Fibroblast of lung (primary cell): ENCODE measurements at places on chromosomes 12 and 14. TPM values are rescaled to one million over a fixed set of nuclear protein-coding genes. Genes with fewer than 3 reads are reported as not detected.

Gene SLCO1B3
- not detected in 2 replicates for total RNA-seq

DNA sequence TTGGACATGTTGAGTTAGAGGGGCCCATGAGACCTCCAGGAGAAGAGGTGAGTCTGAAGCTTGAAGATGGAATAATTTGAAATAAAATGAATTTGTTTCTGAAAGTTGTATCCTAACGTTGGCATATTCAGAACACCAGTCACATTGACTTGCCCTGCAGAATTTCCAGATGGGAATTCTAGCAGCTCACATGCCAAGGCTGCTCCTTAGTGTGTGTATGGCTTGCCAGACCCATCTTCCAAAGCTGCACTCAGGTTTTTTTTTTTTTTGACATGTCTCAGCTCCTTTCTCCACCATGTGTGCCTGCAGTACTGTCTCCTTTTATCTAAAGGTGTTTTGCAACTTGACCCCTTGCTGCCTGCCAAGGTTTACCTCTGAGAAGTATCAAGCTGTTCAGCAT, 261.9 kb downstream of the NRXN3 start:
- no peaks in the 10 kb centered on the region for H3K36me3 ChIP-seq
- no peak for DNase-seq
- no peaks in the 10 kb centered on the region for H3K4me1 ChIP-seq

GRCh38 chr12:15837141-15837790, 44.9 kb upstream of the STRAP start:
- no peak for DNase-seq
- no peaks in the 10 kb centered on the region for H3K4me1 ChIP-seq
- H3K4me3 ChIP-seq = no peak overlapping the region
- no peaks in the 10 kb centered on the region for H3K36me3 ChIP-seq

Gene CD63
- total RNA-seq = 3,001 and 3,424 TPM in 2 replicates

Gene DBX2
- not detected in 2 replicates for total RNA-seq

DNA sequence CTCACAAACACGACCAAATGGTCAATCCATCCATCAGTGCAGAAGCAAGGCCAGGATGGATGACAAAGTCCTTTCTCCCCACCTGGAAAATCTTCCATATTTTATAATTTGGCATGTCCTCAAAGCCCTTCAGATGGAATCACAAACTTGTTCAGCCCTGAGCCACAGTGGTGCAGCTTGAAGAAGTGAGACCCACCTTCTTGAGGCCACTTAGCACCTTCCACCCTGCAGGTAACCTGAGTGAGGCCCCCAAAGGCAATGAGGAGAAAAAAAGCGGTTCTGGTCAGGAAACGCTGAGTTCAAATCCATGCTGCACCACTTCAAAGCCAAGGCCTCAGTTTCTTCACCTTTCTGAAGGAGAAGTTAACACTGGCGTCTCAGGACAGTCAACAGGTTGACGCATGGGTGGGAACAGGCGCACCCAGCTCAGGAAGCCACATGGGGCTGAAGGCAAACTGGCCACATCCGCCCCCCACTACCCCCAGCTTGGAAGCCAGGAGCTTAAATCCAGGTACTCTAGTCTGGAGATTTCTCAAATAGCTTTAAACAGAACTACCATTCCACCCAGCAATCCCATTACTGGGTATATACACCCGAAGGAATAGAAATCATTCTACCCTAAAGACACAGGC, 320.4 kb downstream of the BCL11B start:
- no peaks in the 10 kb centered on the region for H3K27me3 ChIP-seq
- H3K4me1 ChIP-seq = no peaks in the 10 kb centered on the region
- no peak overlapping the region for H3K4me3 ChIP-seq

- no peak overlapping the region for H3K4me3 ChIP-seq
- H3K4me1 ChIP-seq = no peaks in the 10 kb centered on the region
- DNase-seq = no peak
- H3K36me3 ChIP-seq = peaks cover 14% of the 10 kb centered on the region
Observed at GRCh38 chr12:112168561-112168971, 43.2 kb downstream of the TRAFD1 start.

GRCh38 chr12:118059341-118060191, 1.4 kb downstream of the WSB2 start:
- H3K4me3 ChIP-seq = peak overlapping the region; percentile 90
- DNase-seq = peak; percentile 82
- H3K27me3 ChIP-seq = no peaks in the 10 kb centered on the region

DNA sequence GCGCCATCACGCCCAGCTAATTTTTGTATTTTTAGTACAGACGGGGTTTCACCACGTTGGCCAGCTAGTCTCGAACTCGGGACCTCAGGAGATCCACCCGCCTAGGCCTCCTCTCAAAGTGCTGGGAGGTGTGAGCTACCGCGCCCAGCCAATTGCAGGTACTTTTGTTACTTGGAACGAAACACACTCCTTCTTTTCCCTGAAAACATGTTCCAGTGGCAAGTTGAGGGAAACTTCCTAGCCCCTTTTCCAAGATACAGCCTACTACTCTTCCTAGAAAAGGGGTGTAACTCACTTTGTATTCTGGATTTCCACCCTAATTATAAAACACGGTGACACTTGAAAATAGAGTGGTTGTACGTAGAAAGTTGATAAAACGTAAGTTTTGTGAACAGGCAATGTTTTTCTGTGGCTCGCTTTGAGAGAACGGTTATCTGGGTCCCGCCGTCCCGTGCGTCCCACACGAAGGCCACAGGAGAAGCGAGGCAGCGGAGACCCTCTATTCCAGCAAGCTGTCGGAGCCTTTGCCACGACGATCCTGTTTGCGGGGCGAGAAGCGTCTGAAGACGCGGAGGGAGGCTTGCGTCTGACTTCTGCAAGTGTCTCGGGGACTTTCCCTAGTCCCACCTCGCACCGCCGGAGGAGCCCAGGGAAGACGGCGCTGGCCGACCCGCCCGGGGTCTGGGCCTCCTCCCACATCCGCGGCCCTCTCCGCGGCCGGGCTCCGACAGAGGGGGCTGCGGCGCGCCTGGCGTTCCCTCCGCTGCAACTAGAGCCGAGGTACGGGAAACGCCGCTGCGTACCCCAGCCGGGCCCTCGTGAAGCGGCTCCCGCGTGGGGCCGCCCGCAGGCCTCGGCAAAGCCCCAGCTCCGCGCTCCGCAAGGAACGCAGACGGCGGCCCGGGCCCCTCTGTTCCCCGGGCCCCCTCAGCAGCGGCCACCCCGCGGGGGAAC, 745 bp downstream of the CDCA4 start:
- H3K27me3 ChIP-seq = no peaks in the 10 kb centered on the region
- H3K36me3 ChIP-seq = peaks cover 4% of the 10 kb centered on the region
- peaks cover 14% of the 10 kb centered on the region for H3K4me1 ChIP-seq
- DNase-seq = peak; percentile 42

- no peaks in the 10 kb centered on the region for H3K36me3 ChIP-seq
- H3K4me1 ChIP-seq = no peaks in the 10 kb centered on the region
- H3K27me3 ChIP-seq = peaks cover 61% of the 10 kb centered on the region
- no peak overlapping the region for H3K4me3 ChIP-seq
- H3K27ac ChIP-seq = no peak overlapping the region
Observed at GRCh38 chr12:1819571-1819970, 794 bp upstream of the LRTM2 start.

GRCh38 chr12:8887285-8887715, 27.0 kb upstream of the PHC1 start:
- no peaks in the 10 kb centered on the region for H3K27me3 ChIP-seq
- no peak overlapping the region for H3K27ac ChIP-seq
- H3K4me3 ChIP-seq = no peak overlapping the region
- no peaks in the 10 kb centered on the region for H3K4me1 ChIP-seq
- no peaks in the 10 kb centered on the region for H3K36me3 ChIP-seq

Gene RFLNA
- 0.26 TPM in 1 of 2 replicates, not detected in the other for total RNA-seq

Gene CNTN1
- total RNA-seq = 0.26 and 0.83 TPM in 2 replicates

GRCh38 chr12:87074781-87075180, 818.6 kb upstream of the MGAT4C start:
- no peak overlapping the region for H3K27ac ChIP-seq
- no peak overlapping the region for H3K4me3 ChIP-seq
- H3K27me3 ChIP-seq = no peaks in the 10 kb centered on the region

DNA sequence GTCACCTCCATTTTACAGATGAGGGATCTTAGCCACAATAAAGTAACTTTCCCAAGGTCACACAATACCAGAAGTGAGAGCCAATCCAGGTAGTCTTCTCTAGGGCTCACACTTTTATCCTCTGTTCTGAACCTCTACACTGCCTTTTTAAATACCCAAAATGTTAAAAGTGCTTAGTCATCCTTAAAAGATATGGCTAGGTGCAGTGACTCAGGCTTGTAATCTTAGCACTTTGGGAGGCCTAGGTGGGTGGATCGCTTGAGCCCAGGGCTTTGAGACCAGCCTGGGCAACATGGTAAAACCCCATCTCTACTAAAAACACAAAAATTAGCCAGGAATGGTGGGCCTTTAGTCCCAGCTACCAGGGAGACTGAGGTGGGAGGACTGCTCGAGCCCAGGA, 104.1 kb upstream of the PPP4R3A start:
- no peaks in the 10 kb centered on the region for H3K36me3 ChIP-seq
- DNase-seq = no peak
- no peaks in the 10 kb centered on the region for H3K27me3 ChIP-seq
- no peaks in the 10 kb centered on the region for H3K4me1 ChIP-seq

- no peaks in the 10 kb centered on the region for H3K4me1 ChIP-seq
- no peak overlapping the region for H3K4me3 ChIP-seq
- no peak overlapping the region for H3K27ac ChIP-seq
Observed at GRCh38 chr12:64240781-64241180, 18.7 kb upstream of the KICS2 start.

DNA sequence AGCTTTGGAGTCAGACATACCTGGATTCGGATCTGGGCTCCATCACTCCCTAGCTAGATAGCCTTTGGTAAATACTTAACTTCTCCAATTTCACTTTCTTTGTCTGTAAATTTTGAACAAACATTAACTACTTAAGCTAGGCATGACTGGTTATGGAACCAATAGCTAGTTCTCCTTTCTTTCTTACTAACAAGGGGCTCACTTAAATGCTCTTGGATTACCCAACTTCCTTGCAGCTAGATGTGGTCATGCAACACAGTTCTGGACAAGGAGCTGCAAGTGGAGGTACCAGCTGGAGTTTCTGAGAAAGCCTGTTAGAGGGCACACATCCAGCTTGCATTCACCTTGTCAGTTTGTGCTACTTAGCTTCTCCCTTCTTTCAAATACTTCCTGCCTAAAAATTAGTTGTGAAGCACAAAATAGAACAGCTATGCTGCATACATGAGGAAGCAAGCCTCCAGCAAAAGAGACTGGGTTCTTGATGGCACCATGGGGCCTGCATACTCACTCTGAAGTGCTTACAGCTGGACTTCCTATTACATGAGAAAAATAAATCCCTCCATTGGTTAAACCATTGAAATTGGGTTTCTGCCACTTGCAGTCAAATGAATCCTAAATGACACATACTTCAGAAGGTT, 210.1 kb upstream of the EEA1 start:
- no peak overlapping the region for H3K27ac ChIP-seq
- no peaks in the 10 kb centered on the region for H3K36me3 ChIP-seq
- no peaks in the 10 kb centered on the region for H3K4me1 ChIP-seq
- DNase-seq = no peak
- no peaks in the 10 kb centered on the region for H3K27me3 ChIP-seq
- H3K4me3 ChIP-seq = no peak overlapping the region

GRCh38 chr12:45599196-45599595, 130.3 kb upstream of the ARID2 start:
- no peak overlapping the region for H3K27ac ChIP-seq
- H3K4me3 ChIP-seq = no peak overlapping the region
- H3K4me1 ChIP-seq = no peaks in the 10 kb centered on the region
- H3K27me3 ChIP-seq = no peaks in the 10 kb centered on the region

DNA sequence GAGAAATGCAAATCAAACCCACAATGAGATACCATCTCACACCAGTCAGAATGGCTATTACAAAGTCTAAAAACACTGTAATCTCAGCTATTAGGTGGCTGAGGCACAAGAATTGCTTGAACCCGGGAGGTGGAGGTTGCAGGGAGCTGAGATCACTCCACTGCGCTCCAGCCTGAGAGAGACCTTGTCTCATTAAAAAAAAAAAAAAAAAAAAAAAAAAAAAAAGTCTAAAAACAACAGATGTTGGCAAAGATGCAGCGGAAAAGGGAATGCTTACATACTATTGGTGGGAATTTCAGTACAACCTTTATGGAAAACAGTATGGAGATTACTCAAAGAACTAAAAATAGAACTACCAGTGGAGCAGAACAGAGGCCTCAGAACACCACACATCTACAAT, 19.0 kb upstream of the ATF7 start:
- no peak overlapping the region for H3K27ac ChIP-seq
- no peaks in the 10 kb centered on the region for H3K27me3 ChIP-seq
- no peak for DNase-seq
- no peaks in the 10 kb centered on the region for H3K36me3 ChIP-seq
- H3K4me3 ChIP-seq = no peak overlapping the region

Gene CLEC1A
- not detected in 2 replicates for total RNA-seq

DNA sequence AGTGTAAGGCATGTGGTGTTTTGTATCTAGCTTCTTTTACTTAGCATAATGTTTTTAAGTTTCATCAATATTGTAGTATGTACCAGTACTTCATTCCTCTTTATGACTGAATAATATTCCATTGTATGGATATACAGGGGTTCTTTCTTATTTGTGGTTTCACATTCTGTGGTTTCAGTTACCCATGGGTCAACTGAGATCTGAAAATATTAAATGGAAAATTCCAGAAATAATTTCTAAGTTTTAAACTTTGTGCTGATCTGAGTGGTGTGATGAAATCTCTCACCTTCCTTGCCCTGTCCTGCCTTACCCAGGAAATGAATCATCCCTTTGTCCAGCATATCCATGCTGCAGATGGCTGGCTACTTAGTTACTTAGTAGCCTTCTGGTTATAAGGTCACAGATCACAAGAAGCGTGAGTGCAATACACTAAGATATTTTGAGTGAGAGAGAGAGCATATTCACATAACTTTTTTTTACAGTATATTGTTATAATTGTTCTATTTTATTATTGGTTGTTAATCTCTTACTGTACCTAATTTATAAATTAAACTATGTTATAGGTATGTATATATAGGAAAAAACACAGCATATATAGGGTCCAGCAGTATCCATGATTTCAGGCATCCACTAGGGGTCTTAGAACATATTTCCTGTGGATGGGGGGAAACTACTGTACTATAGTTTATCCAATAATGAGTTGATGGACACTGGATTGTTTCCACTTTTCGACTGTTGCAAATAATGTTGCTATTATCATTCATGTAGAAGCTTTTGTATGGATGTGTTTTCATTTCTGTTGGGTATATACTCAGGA, 59.6 kb upstream of the LRTM2 start:
- H3K4me3 ChIP-seq = no peak overlapping the region
- H3K27me3 ChIP-seq = no peaks in the 10 kb centered on the region
- DNase-seq = peak; percentile 65
- H3K4me1 ChIP-seq = peaks cover 2% of the 10 kb centered on the region
- H3K36me3 ChIP-seq = no peaks in the 10 kb centered on the region
- H3K27ac ChIP-seq = no peak overlapping the region

Gene MYF6
- total RNA-seq = under 0.01 TPM in 1 of 2 replicates, not detected in the other

GRCh38 chr14:92584220-92584619, 70.6 kb downstream of the RIN3 start:
- no peaks in the 10 kb centered on the region for H3K27me3 ChIP-seq
- no peak for DNase-seq
- no peak overlapping the region for H3K27ac ChIP-seq
- peaks cover 4% of the 10 kb centered on the region for H3K36me3 ChIP-seq
- H3K4me3 ChIP-seq = no peak overlapping the region
- peaks cover 20% of the 10 kb centered on the region for H3K4me1 ChIP-seq
